Transverse colon (tissue), 4 donors: ENCODE measurements at places on chromosomes 7 and 10.

GRCh38 chr10:51425431-51425830 is 274.0 kb downstream of the CSTF2T start:
- H3K27me3 ChIP-seq, result no peaks in the 10 kb centered on the region
- DNase-seq, result no peak
- H3K36me3 ChIP-seq, result no peaks in the 10 kb centered on the region
- H3K4me1 ChIP-seq, result peaks cover 11% of the 10 kb centered on the region

DNA sequence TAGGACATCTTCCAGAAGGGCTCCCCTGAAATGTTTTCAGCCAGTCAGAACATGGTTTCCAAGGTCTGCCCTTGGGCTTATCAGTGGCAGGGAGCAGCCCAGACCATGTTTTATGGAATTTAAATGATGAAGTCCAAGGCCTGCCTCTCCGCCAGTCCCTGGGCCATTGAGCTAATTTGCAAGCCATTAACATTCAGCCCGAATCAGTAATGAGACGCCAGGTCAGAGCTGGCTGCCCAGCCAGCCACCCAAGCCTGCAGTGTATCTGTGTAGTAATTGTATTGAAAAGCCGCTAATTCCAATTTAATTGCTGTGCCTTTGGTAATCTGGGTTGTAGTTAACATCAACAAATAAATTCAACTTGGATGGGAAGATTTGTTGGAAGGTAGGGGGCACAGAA is 131.4 kb downstream of the PAXIP1 start:
- no peak overlapping the region for H3K27ac ChIP-seq
- DNase-seq, result no peak
- H3K36me3 ChIP-seq, result no peaks in the 10 kb centered on the region
- H3K4me3 ChIP-seq, result no peak overlapping the region
- peaks cover 22% of the 10 kb centered on the region for H3K27me3 ChIP-seq

- H3K27me3 ChIP-seq, result no peaks in the 10 kb centered on the region
- no peaks in the 10 kb centered on the region for H3K36me3 ChIP-seq
- H3K4me1 ChIP-seq, result no peaks in the 10 kb centered on the region
- DNase-seq, result no peak
- no peak overlapping the region for H3K4me3 ChIP-seq
Measured at GRCh38 chr7:106984034-106984433, 60.5 kb upstream of the PRKAR2B start.

- no peak overlapping the region for H3K27ac ChIP-seq
- H3K4me1 ChIP-seq, result no peaks in the 10 kb centered on the region
- peaks cover under 1% of the 10 kb centered on the region for H3K27me3 ChIP-seq
- no peaks in the 10 kb centered on the region for H3K36me3 ChIP-seq
Measured at GRCh38 chr10:113305871-113306270, 247.0 kb upstream of the HABP2 start.

- H3K27ac ChIP-seq, result peak overlapping the region; percentile 80
- DNase-seq, result peak; percentile 31
- H3K4me3 ChIP-seq, result no peak overlapping the region
- peaks cover 53% of the 10 kb centered on the region for H3K4me1 ChIP-seq
- H3K36me3 ChIP-seq, result no peaks in the 10 kb centered on the region
Measured at GRCh38 chr10:12707461-12708185, 293.9 kb downstream of the CCDC3 start.

- no peak overlapping the region for H3K4me3 ChIP-seq
- H3K36me3 ChIP-seq, result no peaks in the 10 kb centered on the region
- peaks cover 6% of the 10 kb centered on the region for H3K4me1 ChIP-seq
Measured at GRCh38 chr10:103888113-103888841, 29.7 kb downstream of the STN1 start.

- H3K36me3 ChIP-seq, result no peaks in the 10 kb centered on the region
- no peak overlapping the region for H3K4me3 ChIP-seq
- DNase-seq, result no peak
- H3K27ac ChIP-seq, result peak overlapping the region; percentile 100
Measured at GRCh38 chr10:3778692-3779157, 6.3 kb downstream of the KLF6 start.

DNA sequence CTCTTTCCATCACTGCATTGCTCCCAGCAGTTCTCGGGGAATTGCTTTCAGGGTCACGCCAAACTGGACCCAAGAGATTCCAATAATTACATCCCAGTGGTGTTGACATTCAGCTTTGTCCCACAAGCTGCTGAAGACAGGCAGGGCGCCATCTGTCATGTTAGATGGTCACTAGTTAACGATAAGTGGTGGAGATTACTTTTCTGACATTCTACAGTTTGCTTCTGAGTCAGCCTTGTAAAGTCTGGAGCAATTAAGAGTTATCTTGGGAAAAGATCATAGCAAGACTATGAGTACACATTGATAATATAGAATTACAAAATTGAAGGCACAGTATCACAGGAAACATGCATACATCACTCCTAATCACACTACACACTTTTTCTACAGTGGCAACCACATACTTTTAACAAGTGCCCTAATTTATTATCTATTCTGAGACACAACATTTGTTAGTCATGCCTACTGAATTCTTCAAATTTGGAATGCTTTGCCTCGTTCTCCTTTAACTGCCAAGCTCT is 41.9 kb downstream of the SEMA3C start:
- peak overlapping the region; percentile 16 for H3K27ac ChIP-seq
- H3K4me1 ChIP-seq, result peaks cover 5% of the 10 kb centered on the region
- H3K36me3 ChIP-seq, result no peaks in the 10 kb centered on the region
- H3K4me3 ChIP-seq, result no peak overlapping the region
- peak; percentile 37 for DNase-seq

- no peak overlapping the region for H3K4me3 ChIP-seq
- H3K27ac ChIP-seq, result no peak overlapping the region
- DNase-seq, result no peak
- no peaks in the 10 kb centered on the region for H3K4me1 ChIP-seq
Measured at GRCh38 chr10:130809181-130809580, 502.3 kb downstream of the TCERG1L start.

GRCh38 chr10:49080071-49080470 is 35.3 kb downstream of the VSTM4 start:
- H3K4me1 ChIP-seq, result peaks cover 30% of the 10 kb centered on the region
- H3K27me3 ChIP-seq, result no peaks in the 10 kb centered on the region
- H3K27ac ChIP-seq, result peak overlapping the region; percentile 39
- no peak for DNase-seq

- peaks cover 6% of the 10 kb centered on the region for H3K4me1 ChIP-seq
- H3K4me3 ChIP-seq, result no peak overlapping the region
- H3K36me3 ChIP-seq, result no peaks in the 10 kb centered on the region
- no peak for DNase-seq
Measured at GRCh38 chr10:77386838-77387237, 250.8 kb downstream of the KCNMA1 start.

DNA sequence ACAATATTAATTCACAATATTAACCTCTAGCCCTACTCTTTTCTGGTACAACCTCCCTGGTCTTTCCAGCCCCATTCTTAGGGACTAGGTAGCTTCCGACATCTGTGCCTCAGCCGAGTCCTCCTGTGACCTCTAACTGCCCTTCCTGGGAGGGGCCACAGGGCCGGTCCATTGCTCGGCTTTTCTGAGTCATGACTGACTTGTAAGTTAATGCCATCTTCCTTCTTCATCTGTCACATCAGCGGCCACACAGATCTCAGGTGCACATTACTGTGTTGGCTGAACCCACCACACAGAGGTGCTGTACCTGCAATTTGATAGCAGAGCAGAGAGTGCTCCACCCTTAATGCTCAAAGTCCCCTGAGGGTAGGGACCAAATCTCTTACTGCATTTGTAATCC is 4.1 kb upstream of the CPA4 start:
- H3K4me1 ChIP-seq, result no peaks in the 10 kb centered on the region
- no peaks in the 10 kb centered on the region for H3K27me3 ChIP-seq
- H3K27ac ChIP-seq, result no peak overlapping the region
- H3K36me3 ChIP-seq, result no peaks in the 10 kb centered on the region
- DNase-seq, result no peak

DNA sequence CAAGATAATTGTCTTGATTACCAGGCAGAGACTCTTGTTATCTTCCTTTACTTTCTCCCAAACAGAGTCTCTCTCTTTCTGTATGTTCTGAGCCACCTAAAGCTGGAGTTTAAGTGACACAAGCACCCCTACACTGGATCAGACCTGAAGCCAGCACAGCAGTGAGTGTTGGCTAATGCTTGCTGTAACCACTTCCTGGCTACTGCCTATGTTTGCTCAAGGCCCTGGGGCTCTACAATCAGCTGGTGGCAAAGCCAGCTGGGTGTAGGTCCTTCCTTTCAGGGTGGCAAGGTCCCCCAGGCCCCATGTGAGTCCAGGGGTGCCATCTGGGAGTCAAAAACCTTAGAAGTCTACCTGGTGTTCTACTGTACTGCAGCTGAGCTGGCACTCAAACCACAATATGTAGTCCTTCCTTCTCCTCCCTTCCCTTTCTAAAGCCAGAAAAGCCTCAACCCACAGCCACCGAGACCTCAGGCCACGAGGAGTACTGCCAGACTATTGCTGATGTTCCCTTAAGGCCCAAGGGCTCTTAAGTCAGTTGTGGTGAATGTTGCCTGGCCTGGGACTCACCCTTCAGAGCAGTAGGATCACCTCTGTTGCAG is 416.3 kb downstream of the ADRA2A start:
- H3K27me3 ChIP-seq, result no peaks in the 10 kb centered on the region
- no peak overlapping the region for H3K4me3 ChIP-seq
- no peaks in the 10 kb centered on the region for H3K36me3 ChIP-seq
- no peak for DNase-seq

GRCh38 chr7:129664029-129665012 is 52.8 kb downstream of the NRF1 start:
- H3K27me3 ChIP-seq, result no peaks in the 10 kb centered on the region
- peaks cover 27% of the 10 kb centered on the region for H3K36me3 ChIP-seq
- DNase-seq, result no peak
- peaks cover 4% of the 10 kb centered on the region for H3K4me1 ChIP-seq

DNA sequence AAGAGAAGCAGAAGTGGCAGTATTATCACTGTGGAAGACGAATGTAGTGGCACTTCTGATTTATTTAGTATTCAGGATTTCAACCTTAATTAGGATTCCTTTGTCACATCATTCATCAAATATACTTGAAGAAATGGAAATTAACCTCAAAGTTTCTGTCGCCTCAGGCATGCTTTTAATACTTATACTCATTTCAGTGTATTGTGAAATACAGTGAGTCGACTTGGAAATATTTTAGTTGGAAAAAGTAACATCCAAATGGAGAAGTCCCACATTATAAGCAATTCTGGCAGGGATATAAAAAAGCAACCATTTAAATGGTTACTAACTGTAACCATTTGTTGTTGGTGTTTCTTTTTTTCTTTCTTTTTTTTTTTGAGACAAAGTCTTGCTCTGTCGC is 648.8 kb downstream of the ARL4A start:
- no peak overlapping the region for H3K4me3 ChIP-seq
- H3K36me3 ChIP-seq, result no peaks in the 10 kb centered on the region
- no peaks in the 10 kb centered on the region for H3K27me3 ChIP-seq
- no peaks in the 10 kb centered on the region for H3K4me1 ChIP-seq
- no peak overlapping the region for H3K27ac ChIP-seq
- DNase-seq, result no peak

- no peaks in the 10 kb centered on the region for H3K36me3 ChIP-seq
- peak overlapping the region; percentile 34 for H3K27ac ChIP-seq
- H3K4me1 ChIP-seq, result no peaks in the 10 kb centered on the region
- H3K4me3 ChIP-seq, result no peak overlapping the region
Measured at GRCh38 chr10:13873196-13873595, 286.4 kb downstream of the PRPF18 start.

- no peaks in the 10 kb centered on the region for H3K36me3 ChIP-seq
- H3K4me3 ChIP-seq, result no peak overlapping the region
- H3K27ac ChIP-seq, result no peak overlapping the region
- H3K27me3 ChIP-seq, result no peaks in the 10 kb centered on the region
Measured at GRCh38 chr10:43471146-43471545, 34.2 kb downstream of the ZNF487 start.

DNA sequence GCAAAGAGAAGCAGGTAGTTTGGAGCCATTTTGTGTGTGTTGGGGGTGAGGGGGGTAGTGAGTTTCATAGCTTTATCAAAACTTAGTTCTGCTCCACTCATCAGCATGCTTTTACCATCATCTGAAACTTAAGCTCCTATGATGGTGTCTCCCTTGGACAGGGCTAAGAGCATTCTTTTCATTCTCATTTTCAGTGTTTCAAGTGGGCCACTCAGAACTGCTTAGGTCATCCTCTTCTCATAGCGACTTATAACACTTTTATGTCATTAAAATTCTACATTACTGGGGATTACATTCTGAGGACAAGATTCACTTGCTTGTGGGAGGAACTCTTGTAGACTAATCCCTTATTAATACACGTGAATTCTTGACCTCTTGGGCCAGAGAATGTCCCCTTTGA is 649.4 kb downstream of the SUGCT start:
- no peaks in the 10 kb centered on the region for H3K27me3 ChIP-seq
- H3K4me3 ChIP-seq, result no peak overlapping the region
- peaks cover 5% of the 10 kb centered on the region for H3K4me1 ChIP-seq
- DNase-seq, result no peak
- no peaks in the 10 kb centered on the region for H3K36me3 ChIP-seq

GRCh38 chr10:18737236-18737635 is 78.0 kb downstream of the ARL5B start:
- H3K36me3 ChIP-seq, result no peaks in the 10 kb centered on the region
- DNase-seq, result no peak
- H3K27ac ChIP-seq, result no peak overlapping the region
- no peaks in the 10 kb centered on the region for H3K27me3 ChIP-seq
